Fibroblast of lung (primary cell): ENCODE measurements at places on chromosomes 13 and 19. TPM values are rescaled to one million over a fixed set of nuclear protein-coding genes. Genes with fewer than 3 reads are reported as not detected.
A peak's percentile ranks its signal among the peaks of the same experiment; 100 is the strongest.

The CCDC169 gene
- polyA plus RNA-seq: 2.9 and 3.5 TPM in 2 replicates

The APOC4 gene
- polyA plus RNA-seq: not detected in 2 replicates

GRCh38 chr13:102900193-102900608 is 54.4 kb downstream of the ERCC5 start:
- no peak for DNase-seq

DNA sequence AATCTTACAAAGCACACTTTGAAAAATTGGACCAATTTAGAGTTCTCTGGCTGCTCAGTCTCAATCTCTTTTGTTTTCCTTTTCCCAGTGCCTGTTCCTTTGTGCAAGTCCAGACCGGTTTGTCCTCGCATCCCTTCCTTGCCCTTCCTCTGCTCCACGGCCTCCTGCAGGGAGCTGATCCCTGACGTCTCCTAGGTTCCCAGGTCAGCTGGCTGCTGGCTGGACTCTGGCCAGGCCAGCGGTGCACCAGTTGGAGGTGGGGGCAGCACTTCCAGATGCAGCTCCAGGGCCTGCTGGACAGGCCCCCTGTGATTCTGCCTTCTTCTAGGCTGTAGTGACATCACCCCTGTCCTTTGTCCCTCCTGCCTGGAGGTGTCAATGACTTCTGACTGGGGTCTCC is 44.0 kb upstream of the KPNA3 start:
- DNase-seq: peak; percentile 10

The SIGLEC12 gene
- not detected in 2 replicates for polyA plus RNA-seq

DNA sequence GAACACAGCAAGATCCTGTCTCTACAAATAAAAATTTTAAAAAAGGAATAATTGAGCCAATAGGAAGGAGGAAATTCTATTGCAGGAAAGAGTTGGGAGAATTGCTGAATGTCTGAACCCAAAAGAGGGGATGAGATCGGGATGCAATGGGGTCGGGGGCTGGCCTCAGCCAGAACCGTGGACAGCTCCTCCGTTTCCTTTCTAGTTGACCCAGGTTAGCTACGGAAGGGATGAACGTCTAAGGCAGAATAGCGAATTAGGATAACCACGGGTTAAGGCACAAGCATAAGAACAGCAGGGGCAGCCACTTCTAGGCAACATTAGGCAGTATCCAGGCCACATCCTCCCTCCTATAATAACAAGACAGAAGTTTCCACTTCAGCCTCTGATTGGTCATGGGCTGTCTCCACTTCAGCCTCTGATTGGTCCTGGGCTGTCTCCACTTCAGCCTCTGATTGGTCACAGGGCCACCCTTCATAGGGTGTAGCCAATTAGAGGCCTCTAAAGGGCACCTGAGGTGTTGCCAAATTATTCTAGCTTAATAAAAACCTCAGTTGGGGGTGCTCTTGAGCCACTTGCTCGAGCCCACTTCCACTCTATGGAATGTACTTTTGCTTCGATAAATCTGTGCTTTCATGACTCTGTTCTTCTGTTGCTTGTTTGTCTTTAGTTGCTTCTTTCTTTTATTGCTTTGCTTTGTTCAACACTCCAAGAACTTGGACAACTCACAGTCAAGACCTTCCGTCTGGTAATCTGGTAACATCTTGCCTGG is 24.9 kb upstream of the TPM4 start:
- peak; percentile 31 for DNase-seq

The CPB2 gene
- polyA plus RNA-seq: not detected in 2 replicates

DNA sequence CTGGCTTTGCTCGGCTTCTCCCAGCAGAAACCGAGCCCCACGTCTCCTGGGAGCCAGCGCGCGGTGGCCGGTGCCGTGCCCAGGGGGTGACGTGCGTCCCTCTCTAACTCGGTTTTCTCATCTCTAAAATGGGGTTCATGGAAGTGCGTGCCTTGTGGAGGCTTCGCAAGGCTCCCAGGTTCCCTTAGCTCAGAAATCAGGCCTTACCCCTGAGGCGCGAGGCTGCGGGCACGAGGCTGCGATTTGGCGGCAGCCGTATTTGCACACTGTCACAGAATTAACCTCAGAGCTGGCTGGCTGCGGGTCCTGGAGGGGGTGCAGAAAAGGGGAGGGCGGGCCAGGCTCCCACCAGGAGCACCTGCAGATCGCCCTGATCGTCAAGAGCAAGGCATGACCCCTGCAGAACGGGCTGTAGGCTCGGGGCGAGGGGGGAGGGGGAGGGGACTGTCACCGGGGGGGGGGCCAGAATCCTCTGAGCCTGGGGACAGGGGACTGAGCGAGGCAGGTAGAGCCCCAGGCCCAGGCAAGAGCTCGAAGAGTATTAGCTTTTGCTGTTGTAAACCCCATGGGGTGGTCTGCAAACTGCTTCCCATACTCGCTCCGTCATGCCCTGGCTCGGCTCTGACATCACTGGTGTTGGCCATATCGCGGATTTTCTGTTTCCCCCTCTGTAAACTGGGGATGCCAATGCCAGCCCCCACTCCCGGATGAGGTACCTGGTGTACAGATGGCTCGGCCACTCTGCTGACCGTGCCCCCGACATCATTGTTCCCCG is 62.2 kb downstream of the CCNE1 start:
- DNase-seq: no peak

DNA sequence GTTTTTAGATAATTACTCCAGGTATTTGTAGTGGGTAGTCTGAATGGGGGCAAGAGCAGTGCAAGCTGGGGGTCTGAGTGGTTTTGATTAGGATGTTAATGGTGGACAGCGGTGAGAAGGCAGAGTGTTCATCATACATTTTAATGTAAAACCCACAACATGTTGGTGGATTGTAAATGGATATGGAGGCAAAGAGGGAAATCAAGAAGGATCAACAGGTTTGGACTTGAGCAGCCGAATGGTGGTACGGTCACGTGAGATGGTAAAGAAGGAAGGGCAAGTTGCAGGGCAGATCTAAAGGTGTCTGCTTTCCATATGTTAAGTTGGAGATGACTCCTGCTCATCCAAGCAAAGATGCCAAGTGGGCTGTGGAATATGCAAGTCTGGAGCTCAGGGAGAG is 9.5 kb downstream of the ZNF30 start:
- no peak for DNase-seq

The CXCL17 gene
- not detected in 2 replicates for polyA plus RNA-seq

DNA sequence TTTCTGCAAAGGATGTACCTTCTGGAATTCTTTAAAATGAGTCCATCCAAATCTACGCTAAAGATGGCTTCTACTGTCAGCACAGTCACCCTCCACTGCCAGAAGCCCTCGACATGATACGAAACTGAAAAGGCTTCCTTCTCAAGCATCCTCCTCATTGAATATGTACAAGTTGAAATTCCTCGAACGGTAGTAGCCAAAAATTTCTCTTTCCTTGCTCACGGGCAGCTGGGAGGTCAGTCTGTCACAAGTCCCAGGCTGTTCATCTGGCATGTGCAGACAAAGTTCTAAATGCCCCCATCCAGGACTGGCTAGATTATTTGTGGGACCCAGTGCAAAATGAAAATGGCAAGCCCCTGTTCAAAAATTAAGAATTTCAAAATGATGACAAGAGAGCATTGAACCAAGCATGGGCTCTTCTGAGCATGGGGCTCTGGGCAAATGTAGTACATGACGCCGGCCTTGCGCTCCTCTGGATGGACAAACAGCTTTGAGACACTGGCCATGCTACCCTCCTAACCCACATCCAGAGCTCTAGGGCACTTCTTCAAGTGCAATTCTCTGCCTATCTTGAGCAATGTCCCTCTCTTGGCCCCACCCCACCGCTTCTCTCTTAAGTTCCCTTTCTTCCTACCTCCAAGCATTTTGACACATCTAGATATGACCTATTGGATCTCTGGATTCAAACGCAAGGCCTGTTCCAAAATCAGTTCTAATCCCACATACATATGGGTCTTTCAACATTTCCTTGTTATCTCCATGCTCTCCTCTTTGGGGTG is 78.9 kb upstream of the FLT1 start:
- DNase-seq: no peak

DNA sequence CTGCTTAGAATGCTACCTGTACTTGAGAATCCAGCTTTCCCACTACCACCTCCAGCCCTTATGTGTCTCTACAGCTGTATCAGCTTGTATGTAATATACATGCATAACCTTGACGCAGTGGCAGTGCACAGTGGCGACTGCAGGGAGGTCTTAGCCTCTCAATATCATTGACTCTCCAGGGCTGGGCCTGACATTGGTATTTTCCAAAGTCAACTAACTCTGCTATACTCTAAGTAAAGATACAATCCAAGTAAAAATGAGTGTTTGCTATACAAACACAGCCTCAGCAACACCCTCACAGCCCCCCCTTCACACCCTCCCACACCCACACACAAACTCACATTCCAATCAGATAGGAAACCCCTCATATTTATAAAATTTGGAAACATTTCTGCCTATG is 6.7 kb upstream of the UBL3 start:
- no peak for DNase-seq

- DNase-seq: peak; percentile 53
These were observed 469 bp downstream of the COX6B2 start for GRCh38 chr19:55353803-55354697.

The ADAT3 gene
- polyA plus RNA-seq: 0.42 and 0.61 TPM in 2 replicates

The LPAR2 gene
- polyA plus RNA-seq: 0.81 and 1.3 TPM in 2 replicates

DNA sequence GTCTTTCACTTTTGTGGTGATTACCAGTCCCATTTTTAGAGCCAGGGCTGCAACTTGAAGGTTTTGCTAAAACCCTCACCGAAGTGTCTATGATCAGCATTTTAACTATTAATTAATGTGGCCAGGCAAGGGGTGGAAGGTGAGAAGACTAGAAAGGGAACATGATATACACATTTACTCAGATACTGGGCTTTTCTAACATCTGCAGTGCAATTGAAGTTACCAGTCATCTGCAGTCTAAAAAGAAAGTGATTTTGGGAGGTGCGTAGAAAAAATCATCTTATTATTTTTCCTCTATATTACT is 481 bp downstream of the ALOX5AP start:
- DNase-seq: no peak

The SELENOV gene
- polyA plus RNA-seq: not detected in 2 replicates

GRCh38 chr19:53646144-53646543 is 14.3 kb downstream of the DPRX start:
- DNase-seq: no peak

DNA sequence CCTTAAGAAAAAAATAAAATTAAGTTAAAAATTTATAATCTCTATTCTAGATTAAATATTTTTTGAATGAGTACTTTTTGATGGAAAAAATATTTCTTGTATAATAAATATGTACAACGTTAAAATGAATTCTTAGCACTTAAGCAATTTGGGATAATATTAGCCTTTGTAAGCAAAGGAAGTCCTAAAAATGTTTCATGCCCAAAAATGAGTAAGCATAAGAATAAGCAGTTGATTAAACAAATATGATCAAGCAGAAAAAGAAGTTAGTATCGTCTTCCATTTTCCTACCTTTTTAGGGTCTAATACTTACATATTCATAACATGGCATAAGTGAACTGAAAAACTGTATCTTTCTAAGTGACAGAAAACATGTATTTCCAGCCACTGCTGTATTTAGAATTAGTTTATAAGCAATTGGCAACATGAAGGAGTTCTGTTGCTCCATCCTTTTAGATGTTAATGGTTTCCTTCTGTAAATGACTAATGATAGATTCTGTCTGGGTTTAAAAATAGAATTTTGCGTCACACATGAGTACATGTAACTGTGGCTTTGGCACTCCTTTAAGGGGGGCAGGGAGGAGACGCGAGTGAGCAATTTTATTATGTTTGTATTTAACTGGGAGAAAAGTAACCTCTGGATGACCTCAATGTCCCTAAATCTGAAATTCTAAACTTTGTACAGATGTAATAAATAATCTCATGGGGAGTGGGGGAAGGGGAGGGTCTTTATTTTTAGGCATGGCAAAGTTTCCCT is 237.4 kb downstream of the RGCC start:
- DNase-seq: peak; percentile 98

The POLR2I gene
- polyA plus RNA-seq: 36.1 and 58.4 TPM in 2 replicates

DNA sequence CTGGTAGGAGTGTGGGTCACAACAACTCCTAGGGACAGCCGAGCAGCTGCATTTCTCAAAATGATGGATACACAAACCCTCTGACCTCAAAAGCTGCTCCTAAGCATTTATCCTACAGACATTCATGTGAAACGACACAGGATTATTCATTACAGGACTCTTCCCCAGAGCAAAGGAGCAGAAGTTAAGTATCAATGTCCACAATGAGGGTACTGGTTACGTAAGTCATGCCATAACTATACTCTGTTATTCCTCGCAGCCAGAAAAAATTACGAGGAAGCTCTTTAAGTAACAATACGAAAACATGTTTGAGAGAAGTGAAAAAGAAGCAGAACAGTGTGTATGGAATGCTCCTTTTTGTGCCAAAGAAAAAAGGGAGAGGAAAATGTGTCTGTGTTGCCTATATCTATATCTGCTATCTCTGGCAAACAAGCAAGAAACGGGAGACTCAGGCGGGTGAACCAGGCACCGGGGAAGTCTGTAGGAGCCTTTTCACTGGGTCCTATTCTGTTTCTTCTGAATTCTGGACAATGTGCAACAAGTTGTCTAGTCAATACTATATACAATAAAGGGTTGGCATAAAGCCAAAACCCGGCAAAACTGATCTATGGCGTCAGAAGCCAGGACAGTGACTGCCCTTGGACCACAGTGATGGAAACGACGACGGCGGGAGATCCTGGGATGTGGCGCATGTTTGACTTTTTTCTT is 1.3 kb downstream of the ISOC2 start:
- DNase-seq: peak; percentile 36

The ETV2 gene
- 0.12 and 0.18 TPM in 2 replicates for polyA plus RNA-seq

The KLK14 gene
- not detected in 2 replicates for polyA plus RNA-seq

- no peak for DNase-seq
These were observed 138.3 kb upstream of the NBEA start for GRCh38 chr13:34803756-34804155.

The NAPSA gene
- 0.03 and 0.15 TPM in 2 replicates for polyA plus RNA-seq

DNA sequence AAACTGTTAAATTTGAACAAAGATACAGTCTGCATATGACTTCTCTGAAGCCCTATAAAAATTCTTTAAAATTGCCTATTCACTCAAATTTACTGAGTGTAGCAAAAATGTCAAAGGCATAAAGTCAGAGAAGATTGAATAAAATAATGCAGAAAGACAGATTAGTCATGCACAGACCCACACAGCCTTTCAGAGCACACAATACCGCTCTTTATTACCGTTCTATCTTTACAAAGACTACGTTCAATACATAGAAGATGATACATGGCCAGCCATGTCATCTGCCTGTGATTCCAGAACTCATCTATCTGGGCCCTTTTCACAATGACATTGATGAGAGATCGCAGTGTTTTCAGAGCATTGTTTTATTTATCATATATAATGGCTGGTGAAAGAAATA is 107.2 kb downstream of the URI1 start:
- DNase-seq: no peak

- no peak for DNase-seq
These were observed 1.9 kb upstream of the ZNF552 start for GRCh38 chr19:57816652-57817051.

The ZNF345 gene
- polyA plus RNA-seq: 1.4 and 2.3 TPM in 2 replicates
